B cell (primary cell): ENCODE measurements at places on chromosomes 6 and 20. TPM values are rescaled to one million over a fixed set of nuclear protein-coding genes. Genes with fewer than 3 reads are reported as not detected.

C6orf58 gene
- total RNA-seq, result not detected in 2 replicates

DNA sequence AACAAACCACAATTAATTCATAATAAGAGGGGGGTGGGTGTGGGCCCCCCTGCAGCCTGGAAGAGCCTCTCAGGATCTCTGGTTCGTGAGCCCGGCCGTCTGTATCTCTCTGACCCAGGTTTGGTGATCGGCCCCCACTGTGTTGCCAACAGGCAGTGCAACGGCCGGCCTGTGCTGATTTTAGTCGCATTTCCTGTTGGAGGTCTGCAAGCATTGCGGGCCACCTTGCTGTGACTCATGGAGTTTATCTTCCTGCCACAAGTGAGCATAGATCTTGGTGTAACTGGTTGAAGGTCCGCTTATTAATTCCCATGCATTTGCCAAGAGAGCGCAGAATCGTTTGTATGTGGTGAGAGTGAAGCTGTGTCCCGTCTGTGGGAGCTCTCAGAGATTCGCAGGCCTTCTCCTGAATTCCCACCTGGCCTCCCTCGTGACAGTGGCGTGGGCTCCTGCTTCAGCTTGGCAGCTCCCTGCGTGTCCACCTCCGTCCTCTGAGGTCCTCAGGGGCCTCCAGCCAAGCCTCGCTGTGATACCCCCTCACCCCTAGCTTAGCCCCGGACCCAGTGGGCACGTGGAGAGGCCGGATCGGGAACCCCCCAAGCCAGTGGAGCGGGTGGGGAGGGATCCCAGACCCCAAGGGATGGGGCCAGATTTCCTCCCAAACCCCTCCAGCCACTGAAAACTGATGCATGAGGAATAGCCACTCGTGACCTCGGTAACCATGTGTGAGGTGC, 269.8 kb downstream of the CDH4 start:
- no peak for DNase-seq

GFRA4 gene
- total RNA-seq, result not detected in 2 replicates

DNA sequence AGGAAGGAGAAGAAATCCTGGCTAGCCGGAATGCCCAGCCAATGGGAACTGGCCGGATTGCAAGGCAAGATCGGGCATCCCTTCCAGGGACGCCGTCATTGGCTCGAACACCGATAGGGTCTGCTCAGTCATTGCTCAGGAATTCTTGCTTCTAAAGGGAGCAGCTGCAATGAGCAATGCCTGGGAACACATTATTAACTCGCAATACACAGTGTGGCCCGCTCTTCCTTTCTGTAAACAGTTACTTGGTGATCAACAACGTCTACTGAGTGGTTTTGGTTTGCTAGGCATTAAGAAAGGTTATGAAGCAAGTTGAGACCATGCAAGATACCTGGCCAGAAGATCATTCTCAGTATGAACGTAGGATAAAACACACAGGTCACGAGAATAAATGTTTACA, 165.4 kb upstream of the CITED2 start:
- DNase-seq, result no peak

- no peak for DNase-seq
Measured at GRCh38 chr6:73032586-73032985, 192.7 kb downstream of the KHDC1L start.

GRCh38 chr6:156884306-156884705, 107.1 kb downstream of the ARID1B start:
- DNase-seq, result no peak

DNA sequence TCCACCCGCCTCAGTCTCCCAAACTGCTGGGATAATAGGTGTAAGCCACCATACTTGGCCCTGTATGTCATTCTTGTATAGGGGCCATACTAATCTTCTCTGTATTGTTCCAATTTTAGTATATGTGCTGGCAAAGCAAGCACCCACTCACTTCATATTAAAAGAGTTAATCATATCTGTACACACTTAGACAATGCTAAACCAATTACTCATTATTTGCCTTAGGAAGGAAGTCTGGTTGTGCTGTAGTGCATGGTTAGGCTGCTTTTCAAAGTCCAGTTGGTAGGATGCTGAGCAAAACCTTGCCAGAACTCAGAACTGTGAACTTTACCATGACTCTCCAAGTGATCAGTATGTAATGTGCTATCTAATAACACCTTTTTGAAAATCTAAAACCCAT, 88.6 kb downstream of the LIN28B start:
- no peak for DNase-seq

- DNase-seq, result no peak
Measured at GRCh38 chr20:63238514-63239125, 2.9 kb downstream of the BIRC7 start.

DNA sequence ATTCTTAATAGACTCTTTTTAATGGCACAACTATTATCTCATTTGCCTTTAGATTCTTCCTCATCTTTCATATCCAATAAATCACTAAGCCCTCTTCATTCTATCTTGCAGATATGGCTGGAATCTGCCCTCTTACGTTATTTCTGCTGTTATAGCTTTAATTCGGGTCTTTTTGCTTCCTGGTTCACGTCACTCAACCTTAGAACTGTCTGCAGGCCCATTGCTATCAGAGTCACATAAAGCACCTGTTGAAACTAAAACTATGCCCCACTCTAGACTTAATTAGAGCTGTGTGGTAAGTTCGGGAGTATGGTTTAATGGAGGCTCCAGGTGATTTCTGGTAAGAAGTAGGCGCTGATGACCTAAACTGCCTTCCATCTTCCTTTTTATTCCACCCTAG, 988 bp downstream of the QRSL1 start:
- peak; percentile 37 for DNase-seq

TSPO2 gene
- total RNA-seq, result not detected in 2 replicates

DNA sequence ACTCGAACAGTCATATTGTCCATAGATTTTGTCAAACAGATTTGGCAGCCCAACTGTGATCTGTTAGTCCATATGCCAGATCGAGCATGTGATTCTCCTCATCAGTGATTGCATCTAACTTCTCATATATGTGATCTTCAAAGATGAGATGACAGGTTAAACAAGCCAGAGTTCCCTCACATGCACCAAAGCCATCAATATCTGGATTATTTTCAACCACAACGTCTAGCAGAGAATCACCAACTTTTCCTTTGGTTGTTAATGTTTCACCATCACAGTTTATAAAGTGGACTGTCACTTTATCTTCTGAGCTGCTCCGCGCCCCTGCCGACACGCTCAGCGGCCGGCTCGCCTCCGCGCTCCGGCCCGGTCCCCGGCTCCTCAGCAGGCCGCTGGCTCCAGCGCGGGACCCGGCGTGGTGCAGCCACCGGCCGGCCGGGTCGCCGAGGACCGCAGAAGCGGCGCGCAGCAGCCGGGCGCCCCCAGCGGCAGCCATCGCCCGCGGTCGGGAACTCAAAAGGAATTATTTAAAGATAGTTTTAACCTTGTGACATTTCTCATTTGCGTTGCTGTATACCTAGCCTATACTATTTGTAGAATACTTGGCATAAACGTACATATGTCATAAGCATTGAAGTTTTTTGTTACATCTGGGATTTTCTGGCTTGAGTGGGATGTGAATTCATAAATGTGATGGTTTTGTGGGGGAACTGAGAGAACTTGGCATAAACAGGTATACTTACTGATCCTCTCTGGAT, 40.1 kb upstream of the DYNLRB1 start:
- DNase-seq, result peak; percentile 55

GRCh38 chr6:132202574-132202973, 198.7 kb downstream of the MOXD1 start:
- DNase-seq, result no peak

NFYA gene
- total RNA-seq, result 41.6 and 44.3 TPM in 2 replicates

NEU1 gene
- total RNA-seq, result 25.3 and 26.0 TPM in 2 replicates
